ENCODE measurements at places on chromosomes 11 and 22.

GRCh38 chr11:728901-729491 is 18.3 kb upstream of the TALDO1 start:
- no peak for DNase-seq

- DNase-seq, result no peak
Measured at GRCh38 chr11:104049116-104049515, 12.7 kb downstream of the DDI1 start.

GRCh38 chr11:57647372-57647771 is 2.3 kb downstream of the YPEL4 start:
- DNase-seq, result no peak

DNA sequence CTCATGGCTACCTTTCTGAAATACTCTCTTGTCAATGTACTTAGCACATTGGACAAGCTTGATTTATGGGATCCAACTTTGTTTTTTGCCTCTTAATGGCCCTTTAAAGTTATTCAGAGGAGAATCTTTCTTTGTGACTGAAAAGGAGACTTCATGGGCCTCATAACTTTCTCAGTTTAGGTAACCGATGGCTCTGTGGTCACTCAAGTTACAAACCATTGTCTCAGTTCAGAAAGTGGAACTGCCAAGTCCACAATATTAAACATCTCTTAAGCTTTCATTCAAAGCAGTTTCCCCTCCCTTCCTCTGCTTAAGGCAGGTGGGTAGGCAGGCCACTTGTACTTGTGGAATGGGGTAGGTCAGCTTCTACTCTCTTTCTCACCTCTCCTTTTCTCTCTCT is 12.3 kb upstream of the ARL14EP start:
- DNase-seq, result no peak

DNA sequence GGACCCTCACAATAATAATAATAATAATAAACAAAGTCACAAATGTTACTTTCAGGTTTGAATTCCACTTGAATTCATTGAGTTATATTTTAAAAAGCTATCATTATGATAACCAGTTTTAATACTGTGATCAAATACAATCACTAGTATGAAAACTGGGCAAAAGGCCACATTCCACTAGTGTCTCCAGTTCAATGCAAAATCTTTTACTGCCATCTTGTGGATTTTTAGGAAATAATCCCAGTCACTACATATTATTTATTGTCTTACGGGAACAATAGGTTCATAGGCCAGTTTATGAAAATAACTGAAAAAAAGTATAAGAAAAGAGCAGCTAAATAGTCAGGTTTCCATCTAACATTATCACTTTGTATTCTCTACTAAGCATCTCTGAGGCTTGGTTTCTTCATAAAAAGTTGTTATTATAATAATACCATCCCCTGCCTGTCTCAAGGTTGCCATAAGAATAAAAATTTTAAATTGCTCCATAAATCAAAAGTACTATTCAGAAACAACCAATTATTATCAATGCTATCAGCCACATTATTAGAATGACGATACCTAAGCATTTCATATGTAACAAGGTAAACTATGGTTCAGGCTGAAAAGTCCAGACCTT is 533.9 kb upstream of the CCDC90B start:
- DNase-seq, result peak; percentile 58

- DNase-seq, result no peak
Measured at GRCh38 chr11:83611600-83611999, 325.4 kb upstream of the CCDC90B start.

- no peak for DNase-seq
Measured at GRCh38 chr11:47987781-47988180, 7.4 kb downstream of the PTPRJ start.

DNA sequence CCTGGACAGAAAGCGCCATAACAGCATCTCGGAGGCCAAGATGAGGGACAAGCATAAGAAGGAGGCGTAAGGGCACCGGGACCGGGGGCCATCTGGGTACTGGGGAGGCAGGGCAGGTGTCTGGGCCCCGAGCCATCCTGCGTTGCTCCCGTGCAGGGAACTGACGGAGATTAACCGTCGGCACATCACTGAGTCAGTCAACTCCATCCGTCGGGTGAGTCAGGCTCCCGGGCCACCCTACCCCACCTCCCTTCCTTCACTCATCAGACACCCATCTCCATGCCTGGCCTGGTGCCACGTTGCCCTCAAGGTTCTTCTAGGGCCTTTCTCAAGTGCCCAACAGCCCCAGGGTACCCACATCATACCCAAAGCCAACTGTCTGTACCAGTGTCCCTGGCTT is 15.0 kb downstream of the PLCB3 start:
- no peak for DNase-seq

GRCh38 chr22:36835903-36836302 is 19.1 kb upstream of the PVALB start:
- no peak for DNase-seq

DNA sequence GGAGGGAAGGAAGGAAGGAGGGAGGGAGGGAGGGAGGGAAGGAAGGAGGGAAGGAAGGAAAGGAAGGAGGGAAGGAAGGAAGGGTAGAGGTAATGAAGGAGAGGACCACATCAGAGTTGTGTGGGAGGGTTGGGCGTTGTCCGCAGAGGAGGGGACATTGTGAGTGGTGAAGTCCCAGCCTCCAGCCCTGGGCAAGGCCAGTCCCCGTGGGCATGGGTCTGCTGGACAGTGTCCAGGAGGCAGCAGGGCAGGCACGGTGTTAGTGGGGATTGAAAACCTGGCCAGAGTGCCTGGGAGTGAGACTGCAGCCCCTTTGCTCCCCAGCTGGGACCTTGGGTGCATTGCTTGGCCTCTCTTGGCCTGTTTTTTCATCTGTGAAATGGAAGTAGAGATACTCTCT is 1462.3 kb downstream of the BRD1 start:
- no peak for DNase-seq

DNA sequence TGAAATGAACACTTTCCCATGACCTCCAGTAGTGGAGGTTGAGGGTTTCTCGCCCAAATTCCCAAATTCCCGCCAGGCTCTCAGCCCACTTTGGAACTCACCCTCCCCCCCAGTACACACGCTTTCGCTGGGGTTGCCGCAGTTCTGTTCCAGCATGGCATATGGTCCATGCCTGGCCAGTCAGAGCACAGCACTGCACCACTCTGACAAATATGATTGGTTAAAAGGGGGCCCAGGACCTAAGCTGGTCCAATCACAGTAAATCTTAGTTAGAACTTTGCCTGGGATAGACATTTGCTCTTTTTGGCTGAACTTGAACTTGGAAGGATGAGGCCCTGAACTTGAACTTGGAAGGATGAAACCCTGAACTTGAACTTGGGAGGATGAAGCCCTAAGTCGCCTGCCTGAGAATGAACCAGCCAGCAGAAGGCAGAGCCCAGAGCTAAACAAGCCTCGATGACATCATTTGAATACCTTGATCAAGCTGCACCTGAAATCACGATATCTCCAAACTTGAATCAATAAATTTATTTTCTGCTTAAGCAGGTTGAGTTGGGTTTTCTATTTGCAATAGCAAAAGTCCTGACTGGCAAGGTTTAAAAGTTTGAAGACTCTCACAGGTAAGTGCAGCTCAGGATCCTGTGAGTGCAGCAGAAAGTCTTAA is 12.6 kb upstream of the SSTR3 start:
- no peak for DNase-seq

- no peak for DNase-seq
Measured at GRCh38 chr11:75386942-75387630, 12.2 kb upstream of the RPS3 start.

GRCh38 chr11:112705148-112705547 is 256.1 kb upstream of the NCAM1 start:
- no peak for DNase-seq

DNA sequence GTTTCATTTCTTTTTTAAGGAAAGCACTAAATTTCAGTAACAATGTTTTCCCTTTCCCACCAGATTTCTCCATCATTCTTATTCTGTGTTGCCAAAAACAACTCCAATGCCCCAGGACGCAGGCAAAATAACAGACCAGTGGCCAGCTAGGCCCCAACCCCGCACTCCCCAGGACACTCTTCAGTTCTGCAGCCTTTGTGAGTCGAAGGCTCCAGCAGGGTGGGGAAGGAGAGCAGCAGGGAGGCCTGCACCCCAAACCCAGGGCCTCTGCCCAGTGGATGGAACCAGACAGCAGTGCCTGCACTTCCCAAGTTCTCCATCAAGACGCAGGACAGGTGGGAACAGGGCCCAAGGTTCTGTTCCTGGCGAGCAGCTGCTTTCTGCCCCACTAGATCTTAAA is 34.4 kb downstream of the PPP2R1B start:
- DNase-seq, result no peak

DNA sequence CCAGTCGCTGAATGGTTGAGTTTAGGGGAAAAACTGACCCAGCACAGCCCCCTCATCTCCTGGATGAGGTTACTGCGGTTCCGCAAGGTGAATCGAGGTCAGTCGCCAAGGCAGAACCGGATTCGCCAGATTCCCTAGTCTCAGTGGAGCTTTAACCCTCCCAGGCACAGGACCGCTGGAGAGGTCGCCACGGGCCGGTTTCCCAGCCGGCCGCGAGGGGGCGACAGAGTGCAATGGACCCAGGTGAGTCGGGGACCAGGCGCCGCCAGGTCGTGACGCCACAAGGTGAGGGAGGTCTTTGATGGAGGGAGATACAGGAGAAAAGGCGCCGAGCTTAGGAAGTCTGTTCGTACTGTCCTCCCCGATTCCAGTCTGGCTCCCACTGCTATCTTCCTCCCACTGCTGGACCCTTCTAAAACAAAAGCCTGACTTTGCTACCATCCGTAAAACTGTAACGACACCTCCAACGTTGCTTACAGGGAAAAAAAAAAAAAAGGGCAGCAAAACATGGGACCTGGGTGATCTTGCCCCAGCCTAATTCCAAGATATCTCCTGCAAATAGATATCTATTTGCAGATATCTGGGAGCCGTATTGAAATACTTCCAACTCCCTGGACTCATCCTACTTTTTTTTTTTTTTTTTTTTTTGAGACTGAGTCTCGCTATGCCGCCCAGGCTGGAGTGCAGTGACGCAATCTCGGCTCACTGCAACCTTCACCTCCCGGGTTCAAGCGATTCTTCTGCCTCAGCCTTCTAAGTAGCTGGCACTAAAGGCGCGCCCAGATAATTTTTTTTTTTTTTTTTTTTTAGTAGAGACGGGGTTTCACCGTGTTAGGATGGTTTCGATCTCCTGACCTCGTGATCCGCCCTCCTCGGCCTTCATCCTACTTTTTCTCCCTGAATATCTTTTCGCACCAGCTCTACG is 1.4 kb upstream of the GGA1 start:
- no peak for DNase-seq

GRCh38 chr11:78062671-78063070 is 990 bp upstream of the THRSP start:
- DNase-seq, result no peak

- DNase-seq, result no peak
Measured at GRCh38 chr22:43155789-43156188, 4.4 kb downstream of the TSPO start.

DNA sequence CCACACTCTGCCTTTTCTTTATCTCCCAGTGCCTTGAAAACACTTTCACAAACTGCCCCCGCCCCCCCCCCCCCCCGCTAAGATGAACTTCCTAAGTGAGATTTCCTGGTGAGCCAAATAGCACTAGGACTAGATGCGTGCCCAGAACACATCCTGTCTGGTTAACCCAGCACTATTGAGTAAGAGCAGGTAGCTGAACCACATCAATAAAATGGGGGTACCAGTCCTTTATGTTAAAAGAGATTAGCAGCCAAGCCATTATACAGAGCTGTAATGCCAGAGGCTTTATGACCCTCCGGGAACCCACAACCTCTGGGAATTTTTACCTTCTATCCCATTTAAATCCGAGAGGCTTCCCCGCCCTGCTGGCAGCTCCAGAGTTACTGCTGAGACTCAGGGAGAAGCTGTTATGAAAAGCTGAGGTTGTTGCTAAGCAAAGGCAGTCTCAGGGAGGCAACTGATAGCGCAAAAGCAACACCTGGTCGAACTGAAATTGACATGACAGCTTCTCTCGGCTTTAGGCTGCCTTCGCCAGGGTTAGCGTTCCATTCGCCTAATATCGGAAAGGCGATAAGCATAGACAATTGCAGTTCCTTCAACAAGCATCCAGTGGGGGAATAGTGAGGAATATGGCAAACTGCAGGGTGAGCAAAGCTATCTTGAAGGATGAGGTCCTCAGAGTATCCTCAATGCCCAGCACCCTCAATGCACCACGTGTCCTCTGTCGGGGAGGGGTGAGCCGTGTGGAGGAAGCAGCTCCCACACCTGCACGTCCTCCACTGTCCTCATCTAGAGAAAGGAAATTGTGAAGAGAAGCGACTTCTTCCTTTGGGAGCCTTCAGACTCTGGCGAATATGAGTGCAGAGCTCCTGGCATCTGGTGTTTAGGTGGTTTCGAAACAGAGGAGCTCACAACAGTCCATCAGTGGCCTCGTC is 977.0 kb downstream of the NTM start:
- no peak for DNase-seq

GRCh38 chr11:67337257-67337656 is 16.1 kb downstream of the POLD4 start:
- DNase-seq, result no peak

GRCh38 chr11:57306940-57307565 is 17.7 kb downstream of the TNKS1BP1 start:
- no peak for DNase-seq

GRCh38 chr11:60972182-60973030 is 926 bp downstream of the CD6 start:
- DNase-seq, result no peak

DNA sequence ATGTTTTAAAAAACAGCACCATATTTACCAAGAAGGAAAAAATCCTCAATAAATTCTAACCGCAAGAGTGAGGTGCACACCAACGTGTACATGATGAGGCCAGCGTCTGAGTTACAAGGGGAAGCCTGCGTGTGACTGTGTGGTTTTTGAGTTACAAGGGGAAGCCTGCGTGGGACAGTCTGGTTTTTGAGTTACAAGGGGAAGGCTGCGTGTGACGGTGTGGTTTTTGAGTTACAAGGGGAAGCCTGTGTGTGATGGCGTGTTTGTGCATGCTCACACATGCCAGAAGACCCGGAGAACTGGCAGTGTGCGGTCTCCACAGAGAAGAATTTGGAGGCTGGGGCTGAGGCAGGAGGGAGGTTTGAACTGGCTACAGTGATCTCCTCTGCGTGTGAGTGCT is 1376.4 kb downstream of the TBC1D22A start:
- DNase-seq, result no peak

DNA sequence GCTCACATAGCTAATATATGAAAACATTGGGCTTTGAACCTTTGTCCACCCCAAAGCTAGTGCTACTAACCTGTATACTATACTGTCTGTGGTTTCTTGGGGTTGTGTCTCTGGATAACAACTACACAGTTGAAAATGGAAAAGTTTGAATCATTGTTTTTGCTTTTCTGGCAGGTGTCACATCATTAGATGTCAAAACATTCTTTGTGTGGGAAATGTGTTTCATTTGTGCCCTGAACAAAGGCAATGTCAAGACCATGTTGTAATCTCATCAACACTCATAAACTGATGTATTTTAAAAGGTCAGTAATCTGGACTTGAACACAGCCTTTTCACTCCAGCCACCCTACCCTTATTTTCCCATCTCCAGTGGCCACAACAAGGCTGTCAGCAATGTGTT is 16.5 kb downstream of the SYT13 start:
- DNase-seq, result no peak

DNA sequence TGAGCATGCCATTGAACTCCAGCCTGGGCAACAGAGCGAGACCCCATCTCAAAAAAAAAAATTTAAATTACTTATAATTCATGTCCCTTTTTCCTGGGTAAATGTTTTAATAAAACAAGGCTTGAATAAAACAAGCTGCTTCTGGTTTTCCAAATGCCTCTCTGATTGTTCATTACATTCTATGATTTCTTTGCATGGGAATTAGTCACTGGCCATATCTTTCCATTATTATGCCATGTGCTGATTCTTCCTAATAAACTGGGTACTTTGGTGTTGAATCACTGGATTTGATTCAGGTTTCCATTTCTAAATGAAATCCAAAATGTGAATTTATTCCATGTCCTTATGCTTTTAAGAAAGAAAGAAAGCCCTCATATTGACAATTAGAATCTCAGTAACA is 42.6 kb downstream of the ZNF215 start:
- no peak for DNase-seq
